ENCODE measurements at places on chromosomes 4 and X.

GRCh38 chr4:98802770-98803198, 126.1 kb downstream of the EIF4E start:
- DNase-seq: no peak

- DNase-seq: no peak
Measured at GRCh38 chr4:56648021-56648823, 32.9 kb downstream of the HOPX start.

GRCh38 chr4:121127100-121127499, 37.0 kb downstream of the TNIP3 start:
- DNase-seq: no peak

DNA sequence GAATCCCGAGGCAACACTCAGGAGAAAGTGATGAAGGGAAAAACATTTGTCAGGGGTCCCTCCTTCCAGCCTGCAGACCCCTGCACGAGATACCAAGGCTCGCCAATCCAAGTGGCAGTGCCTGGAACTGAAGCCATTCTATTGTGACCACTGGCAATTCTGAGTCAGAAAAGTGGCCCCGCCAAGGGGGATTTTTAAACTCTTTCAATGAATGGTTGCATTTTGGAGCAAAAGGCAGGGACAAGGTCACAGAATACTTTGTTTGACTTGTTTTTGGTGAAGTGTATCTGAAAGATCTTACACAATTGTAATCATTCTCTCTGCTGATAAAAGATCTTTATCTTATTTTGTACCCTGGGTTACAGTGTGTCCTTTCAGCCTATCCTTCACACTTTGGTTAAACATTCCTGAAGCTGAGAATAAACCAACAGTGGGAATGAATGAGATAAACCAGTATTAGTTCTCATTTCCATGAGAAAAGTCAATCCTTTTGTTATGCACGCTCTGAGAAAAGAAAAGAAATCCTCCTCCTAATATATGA, 115.9 kb upstream of the PDLIM3 start:
- DNase-seq: no peak

DNA sequence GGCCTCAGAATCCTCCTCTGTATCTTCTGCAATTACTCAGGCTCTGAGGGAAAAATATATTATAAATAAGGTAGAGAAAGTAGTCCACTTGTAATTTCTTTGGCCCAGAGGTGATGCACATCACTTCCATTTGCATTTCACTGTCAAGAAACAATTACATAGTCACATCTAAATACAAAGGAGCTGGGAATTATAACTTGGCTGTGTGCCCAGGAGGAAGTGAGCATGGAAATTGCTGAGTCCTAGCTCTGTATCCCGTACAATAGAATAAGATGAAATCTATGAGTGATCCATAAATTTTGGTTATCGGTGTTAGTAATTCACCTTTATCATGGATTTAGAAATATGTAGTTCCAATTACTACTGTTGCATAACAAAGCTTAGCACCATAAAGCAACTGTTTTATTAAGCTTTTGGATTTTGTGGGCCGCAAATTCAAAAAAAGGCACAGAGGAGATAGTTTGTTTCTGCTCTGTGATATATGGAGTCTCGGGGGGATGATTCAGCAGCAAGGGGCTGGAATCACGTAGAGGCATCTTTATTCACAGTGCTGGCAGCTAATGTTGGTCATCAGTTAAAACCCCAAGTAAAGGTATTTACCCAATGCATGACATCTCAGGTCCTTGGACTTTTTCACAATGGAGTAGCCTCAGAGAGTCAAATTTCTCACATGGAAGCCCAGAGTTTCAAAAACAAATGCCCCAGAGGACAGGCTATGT, 241.4 kb upstream of the GALNT7 start:
- DNase-seq: no peak

- no peak for DNase-seq
Measured at GRCh38 chr4:147811878-147812277, 80.0 kb downstream of the ARHGAP10 start.

- no peak for DNase-seq
Measured at GRCh38 chrX:121407627-121408026, 360.2 kb downstream of the GLUD2 start.
